ENCODE measurements at places on chromosomes 5 and 9. TPM values are rescaled to one million over a fixed set of nuclear protein-coding genes. Genes with fewer than 3 reads are reported as not detected.

Gene GKAP1
- total RNA-seq: 4.4 TPM

- no peak for DNase-seq
These were observed 419.1 kb downstream of the NR2F1-AS1 start for GRCh38 chr5:93161661-93162654.

DNA sequence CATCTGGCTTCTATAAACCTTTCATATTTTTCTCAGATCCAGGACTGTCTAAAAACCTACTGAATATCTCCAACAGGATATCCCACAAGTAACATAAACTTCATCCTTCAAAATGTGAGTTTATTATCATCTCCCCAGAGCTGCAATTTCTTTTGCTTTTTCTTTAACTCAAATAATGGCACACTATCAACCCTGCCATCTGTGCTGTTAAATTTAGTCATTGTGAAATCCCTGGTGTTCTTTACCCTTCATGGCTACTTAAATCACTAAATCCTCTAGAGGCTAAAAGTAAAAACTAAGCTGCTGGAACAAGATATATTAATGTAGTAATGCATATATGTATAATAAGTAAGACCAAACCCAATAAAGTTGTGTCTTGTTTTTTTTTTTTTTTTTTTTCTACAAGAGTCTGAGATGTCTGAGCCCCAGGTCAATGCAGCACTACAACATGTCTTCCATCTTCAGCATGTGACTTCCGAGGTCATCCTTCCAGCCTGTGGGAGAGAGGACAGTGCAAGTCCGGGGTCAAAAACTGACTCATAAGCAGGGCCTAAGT is 362.9 kb downstream of the ADGRV1 start:
- DNase-seq: no peak

Gene IFNA7
- total RNA-seq: not detected

DNA sequence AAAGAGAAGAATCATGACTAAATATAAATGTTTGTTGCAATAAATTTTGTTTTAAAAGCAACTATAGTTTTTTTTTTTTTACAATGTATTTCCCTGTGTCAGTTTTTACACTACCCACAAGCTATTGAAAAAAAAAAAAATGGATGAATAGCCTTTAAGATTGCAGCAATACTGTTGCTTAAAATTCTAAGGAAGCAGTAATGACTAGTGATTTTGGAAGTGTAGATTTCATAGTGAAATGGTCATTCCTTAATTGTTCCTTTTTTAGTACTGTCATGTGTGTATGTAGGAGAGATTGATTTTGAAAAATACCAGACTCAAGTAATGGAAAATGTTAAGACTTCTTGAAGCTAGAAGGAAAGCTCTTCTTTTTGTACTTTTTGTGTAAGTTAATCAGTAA is 53.1 kb downstream of the NDUFS4 start:
- no peak for DNase-seq
